Kidney capillary endothelial cell (primary cell): ENCODE measurements at places on chromosomes 4 and X.
A peak's percentile ranks its signal among the peaks of the same experiment; 100 is the strongest.

DNA sequence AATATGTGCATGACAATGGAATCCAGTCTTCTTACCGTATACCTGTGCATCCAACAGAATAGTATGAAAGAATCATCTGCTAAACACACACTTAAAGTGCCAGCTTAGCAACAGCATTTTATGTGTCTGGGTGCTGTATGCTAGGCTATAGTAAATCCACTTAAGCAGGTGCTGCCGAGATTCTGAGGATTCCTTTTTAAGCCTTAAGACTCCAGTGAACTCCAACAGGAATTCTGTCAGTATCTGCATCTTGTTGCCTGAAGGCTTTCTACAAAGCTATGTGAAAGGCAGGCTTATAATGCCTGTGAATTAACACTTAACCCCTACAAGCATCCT lies 1076.4 kb upstream of the PABPC4L start:
- DNase-seq = no peak

DNA sequence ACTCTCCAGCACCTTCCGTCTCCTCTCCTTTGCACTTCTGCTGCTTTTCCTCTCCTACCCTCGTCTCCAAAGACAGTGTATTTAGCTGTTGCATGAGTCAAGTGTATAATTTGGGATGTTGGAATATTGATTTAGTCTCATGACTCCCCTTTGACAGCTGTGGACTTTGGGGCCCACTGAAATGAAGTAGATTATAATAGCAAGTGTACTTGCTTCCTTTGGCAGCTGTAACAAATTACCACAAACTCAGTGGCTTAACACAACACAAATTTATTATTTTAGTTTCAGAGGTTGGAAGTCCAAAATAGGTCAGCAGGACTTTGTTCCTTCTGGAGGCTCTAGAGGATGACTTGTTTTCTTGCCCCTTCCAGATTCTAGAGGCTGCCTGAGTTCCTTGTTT lies 29.5 kb upstream of the MSL3 start:
- no peak for DNase-seq

- peak; percentile 43 for DNase-seq
Observed at GRCh38 chrX:70087857-70088630, 25.8 kb downstream of the OTUD6A start.

DNA sequence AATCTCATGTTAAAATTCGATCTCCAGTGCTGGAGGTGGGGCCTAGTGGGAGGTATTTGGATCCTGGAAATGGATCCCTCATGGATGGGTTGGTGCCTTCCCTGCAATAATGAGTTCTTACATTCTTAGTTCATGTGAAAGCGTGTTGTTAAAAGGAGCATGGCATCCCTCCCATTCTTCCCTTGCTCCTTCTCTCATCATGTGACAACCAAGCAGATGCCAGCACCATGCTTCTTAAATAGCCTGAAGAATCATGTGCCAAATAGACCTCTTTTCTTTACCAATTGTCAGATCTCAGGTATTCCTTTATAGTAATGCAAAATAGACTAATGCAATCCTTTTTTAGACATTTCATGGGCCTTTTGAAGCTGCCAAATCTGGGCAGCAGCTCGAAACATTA lies 29.0 kb upstream of the CLNK start:
- DNase-seq = no peak

GRCh38 chr4:76955182-76955581 lies 5.6 kb downstream of the SEPTIN11 start:
- DNase-seq = no peak

DNA sequence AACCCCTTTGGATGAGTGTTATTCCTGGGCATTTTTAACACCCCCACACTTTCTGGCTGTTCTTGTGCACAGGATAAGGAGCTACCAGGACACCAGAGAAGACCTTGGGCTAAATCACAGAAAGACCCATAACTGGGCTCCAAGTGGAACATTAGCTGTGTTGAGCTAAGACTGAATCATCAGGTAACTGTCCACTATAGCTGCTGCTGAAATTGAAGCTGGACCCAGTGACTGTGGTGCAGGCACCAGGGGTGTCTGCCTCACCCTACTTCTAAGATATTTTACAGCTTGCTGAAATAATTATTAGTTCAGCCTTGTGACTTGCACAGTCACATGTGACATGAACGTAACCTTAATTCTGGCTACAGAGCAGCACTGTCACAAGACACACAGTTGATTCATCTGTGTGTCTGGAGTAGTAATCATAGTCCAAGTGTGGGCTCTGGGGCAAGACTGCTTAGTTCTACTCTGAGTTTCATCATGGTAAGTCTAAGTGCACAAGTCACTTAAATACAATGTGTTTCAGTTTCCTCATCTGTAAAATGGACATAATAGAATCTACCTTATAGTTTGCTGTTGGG lies 127.4 kb downstream of the SLC39A8 start:
- no peak for DNase-seq

- peak; percentile 26 for DNase-seq
Observed at GRCh38 chrX:39418254-39418704, 617.0 kb downstream of the MID1IP1 start.

DNA sequence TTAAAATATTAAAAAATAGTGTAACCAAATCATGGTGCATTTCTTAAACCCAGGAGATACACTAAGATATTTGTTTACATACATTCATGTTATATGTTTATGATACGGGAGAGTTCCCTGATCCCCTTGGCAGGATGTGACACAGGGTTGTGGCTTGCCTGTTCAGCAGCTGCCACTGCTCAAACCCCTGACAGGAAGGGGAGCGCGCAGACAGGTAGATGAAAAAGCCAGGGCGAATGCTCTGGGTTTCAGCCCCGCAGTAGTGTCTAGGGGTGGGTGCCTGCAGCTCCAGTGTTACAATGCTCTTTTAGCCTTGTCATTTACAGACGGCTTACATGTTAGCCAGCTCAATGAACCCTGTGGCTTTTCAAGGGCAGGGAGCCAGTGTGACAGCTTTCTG lies 1343.8 kb upstream of the IGFBP7 start:
- DNase-seq = no peak

- no peak for DNase-seq
Observed at GRCh38 chr4:149211876-149212275, 603.8 kb downstream of the IQCM start.

GRCh38 chr4:40254608-40255392 lies 58.0 kb downstream of the RHOH start:
- peak; percentile 83 for DNase-seq

DNA sequence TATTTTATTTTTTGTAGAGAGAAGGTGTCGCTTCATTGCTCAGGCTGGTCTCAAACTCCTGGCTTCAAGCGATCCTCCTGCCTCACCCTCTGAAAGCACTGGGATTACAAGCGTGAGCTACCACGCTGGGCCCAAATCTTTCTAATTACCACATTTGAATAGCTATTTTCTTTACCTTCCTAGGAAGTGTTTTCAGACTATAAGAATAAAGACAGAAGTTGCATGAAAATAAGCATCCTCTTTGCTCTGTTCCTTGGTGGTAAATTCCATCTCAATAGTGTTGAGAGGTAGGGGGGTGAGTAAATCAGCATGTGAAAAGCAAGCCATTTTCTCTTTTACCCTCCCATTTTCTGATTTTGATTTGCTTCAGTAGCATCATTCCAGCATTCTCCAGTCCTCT lies 122.4 kb downstream of the LARP7 start:
- no peak for DNase-seq

GRCh38 chr4:2135083-2135482 lies 76.0 kb downstream of the NAT8L start:
- DNase-seq = no peak

- DNase-seq = no peak
Observed at GRCh38 chr4:99473131-99473530, 37.7 kb upstream of the C4orf17 start.

- no peak for DNase-seq
Observed at GRCh38 chr4:71882113-71882841, 98.4 kb upstream of the GC start.

DNA sequence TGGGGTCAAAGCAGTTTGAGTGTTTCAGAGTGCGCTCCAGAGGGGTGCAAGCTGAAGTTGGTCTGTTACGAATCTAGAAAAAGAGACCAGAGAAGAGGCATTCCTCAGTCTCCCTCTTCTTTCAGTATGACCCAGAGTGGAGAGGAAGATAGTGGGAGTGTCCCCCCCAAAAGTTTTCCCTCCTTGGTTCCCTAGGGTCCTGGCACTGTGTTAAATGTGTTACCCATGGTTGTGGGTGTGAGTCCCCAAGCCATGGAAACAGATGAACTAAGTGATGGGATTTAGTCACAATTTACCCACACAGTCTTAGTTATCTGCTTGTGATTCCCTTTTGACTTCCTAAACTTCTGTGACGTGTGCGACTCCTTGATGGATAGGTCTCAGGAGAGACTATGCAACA lies 27.0 kb upstream of the NAF1 start:
- DNase-seq = no peak

DNA sequence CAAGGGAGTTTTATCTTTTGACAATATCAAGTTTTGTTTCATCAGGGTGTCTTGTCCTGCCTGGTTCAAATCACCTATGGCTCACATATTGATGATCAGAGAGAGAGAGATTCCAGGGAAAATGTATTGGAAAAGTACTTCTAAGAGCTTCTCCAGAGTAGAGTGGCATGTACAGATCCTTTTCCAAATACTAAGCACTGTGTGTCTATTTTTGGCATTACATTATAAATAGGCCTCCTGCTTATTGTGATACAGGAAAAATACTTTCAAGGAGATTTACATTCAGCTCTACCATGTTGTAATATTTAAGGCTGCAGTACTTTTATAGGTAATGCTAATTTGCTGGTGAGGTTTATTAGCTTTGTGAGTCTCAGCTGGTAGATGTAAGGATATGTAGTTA lies 100.8 kb downstream of the DCK start:
- DNase-seq = no peak

DNA sequence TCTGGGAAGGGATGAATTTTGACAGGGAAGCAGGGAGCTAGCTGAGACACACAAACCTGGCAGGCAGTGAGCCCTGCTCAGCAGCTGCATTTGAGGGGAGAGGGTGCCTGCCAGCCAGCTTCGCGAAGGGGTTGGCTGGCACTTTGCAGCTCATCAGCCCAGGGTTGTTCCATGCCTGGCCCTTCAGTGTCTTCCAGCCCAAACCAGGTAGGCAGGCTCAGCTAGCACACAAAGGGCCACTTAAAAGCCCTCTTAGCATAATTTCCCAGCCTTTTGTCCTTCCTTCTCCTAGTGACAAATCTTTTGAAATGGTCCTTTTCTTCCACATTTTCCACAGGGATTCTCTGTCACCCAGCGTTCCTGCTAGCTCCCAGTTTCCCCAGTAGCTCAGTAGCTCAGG lies 4.3 kb upstream of the FRMPD3 start:
- no peak for DNase-seq

GRCh38 chrX:131763674-131764073 lies 219.8 kb downstream of the OR13H1 start:
- peak; percentile 56 for DNase-seq

GRCh38 chr4:3850128-3850527 lies 83.9 kb downstream of the ADRA2C start:
- no peak for DNase-seq

GRCh38 chrX:96576368-96576767 lies 108.3 kb upstream of the DIAPH2 start:
- DNase-seq = peak; percentile 70

- DNase-seq = no peak
Observed at GRCh38 chrX:31349515-31349914, 277.7 kb upstream of the FTHL17 start.

- no peak for DNase-seq
Observed at GRCh38 chr4:185817403-185817818, 5.4 kb upstream of the SORBS2 start.

DNA sequence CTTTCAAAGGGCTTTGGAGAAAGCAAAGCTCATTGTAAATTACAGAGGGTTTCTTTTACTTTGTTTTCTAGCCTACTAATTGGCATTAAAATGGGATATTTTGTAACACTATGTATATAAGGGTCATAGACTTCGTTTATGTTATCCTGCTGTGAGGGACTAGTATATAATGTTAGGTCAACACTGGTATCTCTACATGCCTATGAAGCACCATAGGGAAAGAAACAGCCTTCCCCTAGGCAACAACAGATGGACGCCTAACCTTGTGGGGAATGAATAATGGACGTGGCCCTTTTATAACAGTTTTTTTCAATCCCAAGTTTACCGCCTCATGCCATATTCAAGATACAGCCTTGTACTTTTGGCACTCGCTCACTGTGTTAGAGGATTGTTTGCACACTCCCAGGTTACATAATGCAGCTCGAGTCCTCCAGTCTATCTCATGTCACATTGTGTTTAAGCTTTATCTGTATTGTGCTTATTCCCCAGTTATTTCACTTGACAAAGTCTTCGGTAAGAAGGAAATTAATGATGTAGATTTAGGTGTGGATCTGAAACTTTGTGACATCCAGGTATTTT lies 711.0 kb downstream of the RPA4 start:
- DNase-seq = no peak

DNA sequence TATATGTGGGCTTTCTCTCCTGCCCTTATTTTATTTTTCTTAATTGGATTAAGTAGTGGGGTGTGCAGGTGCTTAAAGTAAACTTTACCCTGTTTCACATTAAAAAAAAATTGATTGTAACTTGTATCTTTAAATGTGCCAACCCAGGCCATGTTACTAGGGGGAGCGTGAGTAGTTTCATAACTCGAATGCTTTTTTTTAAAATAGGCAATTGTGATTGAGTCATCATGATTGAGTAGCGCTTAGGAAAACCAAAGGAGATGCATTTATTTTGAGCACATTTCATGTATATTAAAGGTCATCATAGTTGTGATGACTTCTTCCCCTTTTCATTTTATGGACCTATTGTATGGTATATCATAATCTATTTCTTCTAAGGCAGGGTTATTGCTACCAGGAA lies 32.2 kb downstream of the GPAT3 start:
- no peak for DNase-seq

GRCh38 chrX:15973946-15974345 lies 119.3 kb upstream of the AP1S2 start:
- no peak for DNase-seq

DNA sequence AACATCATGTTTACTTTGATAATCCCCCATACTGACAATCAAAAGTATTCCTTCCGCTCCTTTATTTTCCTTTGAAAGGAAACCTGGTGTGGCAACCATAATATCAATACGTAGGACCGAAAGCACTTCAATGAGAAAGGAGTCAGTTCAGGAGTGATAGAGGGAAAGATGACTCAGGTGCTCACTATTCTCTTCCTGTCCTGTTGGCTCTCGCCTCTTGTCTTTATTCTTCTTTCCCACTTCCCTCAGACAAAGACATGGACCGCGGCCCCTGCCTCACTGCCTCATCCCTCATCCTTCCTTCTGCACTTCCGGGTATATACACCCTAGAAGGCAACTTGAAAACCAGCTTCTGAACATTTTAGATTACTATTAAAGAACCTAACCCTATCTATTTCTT lies 49.8 kb upstream of the TNIP3 start:
- DNase-seq = no peak

GRCh38 chrX:25020905-25021449 lies 5.2 kb upstream of the ARX start:
- DNase-seq = no peak

DNA sequence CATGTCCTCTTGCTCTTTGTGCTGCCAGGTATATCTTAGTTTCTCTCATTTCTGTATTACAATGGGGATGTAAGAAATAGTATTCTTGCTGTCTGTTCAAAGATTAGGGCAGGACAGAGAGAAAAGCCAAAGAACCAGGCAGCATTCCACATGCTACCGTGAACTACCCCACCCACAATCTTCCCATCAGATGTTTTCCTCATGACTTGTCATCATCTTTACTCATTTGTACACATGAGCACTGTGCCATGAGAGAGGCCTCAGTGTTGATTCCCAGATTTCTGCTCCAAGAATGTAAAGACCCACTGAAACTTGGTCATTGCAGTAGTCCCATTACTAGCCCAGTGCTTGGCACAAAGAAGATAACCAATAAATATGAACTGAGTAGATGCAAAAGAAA lies 354.6 kb upstream of the RASGEF1B start:
- no peak for DNase-seq
